ENCODE measurements at places on chromosomes 12 and 14. TPM values are rescaled to one million over a fixed set of nuclear protein-coding genes. Genes with fewer than 3 reads are reported as not detected.
A peak's percentile ranks its signal among the peaks of the same experiment; 100 is the strongest.

DNA sequence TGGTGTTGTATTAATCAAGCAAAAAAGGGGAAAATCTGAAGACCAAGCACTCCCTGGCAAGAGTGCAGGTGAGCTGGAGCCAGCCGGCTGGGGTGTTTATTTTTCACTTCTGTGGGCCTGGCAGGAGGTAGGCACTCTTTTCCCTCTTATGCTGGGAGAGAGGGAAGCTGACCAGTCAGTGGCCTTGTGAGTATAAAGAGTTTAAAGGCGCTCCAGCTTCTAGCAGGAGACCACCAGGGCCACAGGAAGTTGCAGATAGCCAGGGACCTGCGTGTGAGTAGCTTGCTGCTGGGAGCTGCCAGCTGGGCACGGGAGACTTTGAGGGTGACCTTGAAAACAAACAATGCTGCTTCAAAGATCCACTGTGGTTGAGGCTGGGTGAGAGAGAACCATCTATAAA is 217.4 kb upstream of the PWP1 start:
- DNase-seq, result no peak

GRCh38 chr14:94531187-94531586 is 21.9 kb upstream of the SERPINA12 start:
- no peak for DNase-seq

DNA sequence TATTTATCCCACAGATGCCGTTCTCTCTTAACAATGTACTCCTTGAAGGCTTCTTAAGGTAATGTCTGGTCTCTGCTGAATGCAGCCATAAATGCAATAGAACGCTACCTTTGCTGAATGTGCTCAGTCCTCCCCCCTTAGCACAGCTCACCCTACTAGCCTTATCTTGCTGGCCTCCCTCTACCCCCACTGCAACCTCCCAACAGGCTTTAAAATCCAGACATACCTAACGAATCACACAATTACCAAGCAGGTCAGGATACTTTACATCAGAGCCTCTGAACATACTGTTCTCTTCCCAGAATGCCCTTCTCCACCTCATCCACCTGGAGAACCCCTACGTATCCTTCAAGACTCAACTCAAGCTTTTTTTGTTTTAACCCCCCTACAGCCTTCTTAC is 51.0 kb upstream of the CRADD start:
- DNase-seq, result no peak

DNA sequence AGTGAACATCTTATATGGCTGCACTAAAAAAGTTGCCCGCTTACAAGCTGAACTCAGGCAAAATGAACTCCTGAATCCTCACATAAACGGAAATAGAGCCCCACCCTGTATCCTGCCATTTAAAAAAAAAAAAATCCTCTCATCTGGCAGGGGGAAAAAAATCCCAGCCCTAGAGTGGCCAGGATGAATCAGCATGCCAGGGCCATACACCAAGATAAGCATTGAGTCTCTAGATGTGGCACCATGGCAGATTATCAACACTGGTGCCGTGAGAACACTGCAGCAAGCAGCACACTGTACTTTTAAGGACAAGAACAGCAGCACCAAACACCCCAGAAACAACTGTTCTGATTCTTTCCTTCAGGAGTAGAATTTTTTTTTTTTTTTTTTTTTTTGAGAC is 65.5 kb downstream of the RASSF3 start:
- no peak for DNase-seq

GRCh38 chr12:52049286-52049685 is 2.0 kb upstream of the NR4A1 start:
- DNase-seq, result no peak

DNA sequence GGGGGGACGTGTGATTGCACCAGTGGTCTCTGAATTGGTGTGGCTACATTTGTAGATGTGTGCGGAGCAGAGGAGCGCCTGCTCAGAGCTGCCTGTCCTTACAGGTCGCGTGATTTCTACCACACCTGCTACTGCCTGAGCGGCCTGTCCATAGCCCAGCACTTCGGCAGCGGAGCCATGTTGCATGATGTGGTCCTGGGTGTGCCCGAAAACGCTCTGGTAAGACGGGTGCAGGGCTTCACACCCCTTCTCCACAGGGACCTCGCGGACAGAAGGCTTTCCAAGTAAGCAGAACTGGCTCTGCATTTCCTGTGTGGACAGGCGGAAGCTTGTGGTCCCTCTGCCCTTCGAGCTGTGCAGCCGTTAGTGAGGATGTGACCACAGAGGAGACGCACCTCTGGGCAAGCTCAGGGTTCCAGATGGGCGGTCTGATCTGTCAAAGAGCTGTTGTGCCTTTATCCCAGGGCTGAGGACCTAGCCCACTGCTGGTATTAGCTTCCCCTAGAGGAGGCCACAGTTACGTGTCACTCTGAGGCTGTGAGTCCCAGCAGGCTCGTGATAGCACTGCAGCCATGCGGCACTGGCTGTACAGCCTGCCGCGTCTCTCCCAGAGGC is 47.7 kb downstream of the MAX start:
- no peak for DNase-seq

Gene SLC39A5
- total RNA-seq, result not detected

DNA sequence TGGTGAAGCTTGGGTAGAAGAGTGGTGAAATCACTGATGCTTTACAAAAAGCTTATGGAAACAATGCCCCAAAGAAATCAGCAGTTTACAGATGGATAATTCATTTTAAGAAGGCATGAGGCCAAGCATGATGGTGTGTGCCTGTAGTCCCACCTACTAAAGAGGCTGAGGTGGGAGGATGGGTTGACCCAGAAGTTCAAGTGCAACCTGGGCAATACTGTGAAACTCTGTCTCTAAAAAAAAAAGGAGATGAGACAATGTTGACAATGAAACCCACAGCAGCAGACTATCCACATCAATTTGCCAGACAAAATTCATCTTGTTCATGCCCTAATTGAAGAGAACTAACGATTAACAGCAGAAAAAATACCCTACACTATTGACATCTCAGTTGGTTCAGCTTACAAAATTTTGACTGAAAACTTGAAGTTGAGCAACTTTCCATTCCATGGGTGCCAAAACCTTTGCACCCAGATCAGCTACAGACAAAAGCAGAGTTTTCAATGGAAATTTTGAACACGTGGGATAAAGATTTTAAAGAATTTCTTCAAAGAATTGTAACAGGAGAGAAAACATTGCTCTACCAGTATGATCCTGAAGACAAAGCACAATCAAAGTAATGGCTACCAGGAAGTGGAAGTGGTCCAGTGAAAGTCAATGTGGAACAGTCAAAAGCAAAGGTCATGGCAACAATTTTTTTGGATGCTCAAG is 26.7 kb downstream of the BTG1 start:
- DNase-seq, result no peak

Gene PEX5
- total RNA-seq, result 27.9 TPM

DNA sequence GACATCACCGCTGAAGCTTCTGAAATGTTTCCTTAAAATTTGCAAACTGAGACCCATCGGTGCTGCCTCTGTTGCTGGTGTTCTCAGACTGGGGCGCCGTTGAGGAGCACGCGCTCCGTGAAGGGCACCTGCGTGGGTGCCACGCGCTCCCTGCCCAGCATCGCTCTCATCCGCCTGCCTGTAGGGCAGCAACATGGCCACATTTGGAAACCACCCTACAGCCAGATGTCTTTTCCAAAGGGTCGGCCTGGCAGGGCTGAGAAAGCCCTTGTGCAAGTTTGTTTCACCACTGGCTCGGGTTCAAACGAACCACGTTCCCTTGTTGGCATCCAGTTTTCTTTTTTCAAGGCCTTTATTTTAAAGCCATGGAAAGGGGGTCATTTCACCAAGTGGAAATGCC is 13.9 kb downstream of the ADGRD1 start:
- no peak for DNase-seq

Gene IGFBP6
- total RNA-seq, result 55.3 TPM

GRCh38 chr14:22088614-22089342 is 415.2 kb upstream of the OR4E1 start:
- DNase-seq, result no peak

GRCh38 chr14:76918782-76919394 is 92.7 kb downstream of the LRRC74A start:
- DNase-seq, result peak; percentile 78

Gene INHBE
- not detected for total RNA-seq

- DNase-seq, result no peak
Measured at GRCh38 chr12:5220835-5221234, 177.2 kb downstream of the KCNA5 start.

GRCh38 chr14:70905301-70905700 is 2.0 kb upstream of the PCNX1 start:
- no peak for DNase-seq

DNA sequence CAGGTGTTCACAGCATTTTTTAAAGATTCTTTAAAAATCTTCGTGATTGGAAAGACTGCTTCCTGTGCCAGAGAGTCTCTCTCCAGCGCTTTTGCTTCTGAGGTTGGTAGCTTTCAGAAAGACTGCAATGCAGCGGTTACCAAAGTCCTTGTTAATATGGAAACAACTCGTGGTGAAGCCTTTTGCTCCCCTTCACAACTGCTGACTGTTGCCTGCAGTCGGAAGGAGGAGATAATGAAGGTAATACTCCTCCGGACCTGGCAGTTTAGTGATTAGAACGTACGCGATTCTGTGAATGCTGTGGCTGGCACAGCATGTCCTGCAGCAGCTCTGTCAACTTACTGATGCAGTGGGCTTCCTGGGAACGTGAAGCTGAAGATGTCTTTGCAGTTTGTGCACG is 50.9 kb downstream of the TRAF3 start:
- no peak for DNase-seq

GRCh38 chr12:124523071-124523470 is 44.3 kb downstream of the NCOR2 start:
- no peak for DNase-seq

DNA sequence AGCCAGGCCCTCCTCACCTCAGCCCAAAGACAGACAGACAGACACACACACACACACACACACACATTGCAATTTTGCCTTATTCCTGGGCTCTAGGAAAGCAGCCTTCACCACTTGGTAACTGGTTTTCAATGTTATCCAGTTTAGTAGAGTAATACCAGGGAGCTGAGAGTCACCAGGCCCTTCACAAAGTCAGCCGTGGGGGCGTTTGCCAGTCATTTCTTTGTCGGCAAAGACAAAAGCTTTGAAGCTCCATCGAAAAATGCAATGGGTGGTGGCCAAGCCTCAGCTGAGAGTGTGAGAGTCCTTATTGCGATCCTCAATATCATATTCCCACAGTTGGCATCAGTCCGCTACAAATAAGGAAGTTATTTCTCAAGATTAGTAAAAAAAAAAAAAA is 8.1 kb upstream of the KCNA5 start:
- no peak for DNase-seq

GRCh38 chr12:127162307-127162706 is 1104.7 kb upstream of the TMEM132C start:
- no peak for DNase-seq

Gene PTGES3
- 110 TPM for total RNA-seq

GRCh38 chr14:87940382-87940781 is 52.6 kb downstream of the GALC start:
- DNase-seq, result no peak

GRCh38 chr12:9404469-9405260 is 196.5 kb upstream of the PZP start:
- no peak for DNase-seq

DNA sequence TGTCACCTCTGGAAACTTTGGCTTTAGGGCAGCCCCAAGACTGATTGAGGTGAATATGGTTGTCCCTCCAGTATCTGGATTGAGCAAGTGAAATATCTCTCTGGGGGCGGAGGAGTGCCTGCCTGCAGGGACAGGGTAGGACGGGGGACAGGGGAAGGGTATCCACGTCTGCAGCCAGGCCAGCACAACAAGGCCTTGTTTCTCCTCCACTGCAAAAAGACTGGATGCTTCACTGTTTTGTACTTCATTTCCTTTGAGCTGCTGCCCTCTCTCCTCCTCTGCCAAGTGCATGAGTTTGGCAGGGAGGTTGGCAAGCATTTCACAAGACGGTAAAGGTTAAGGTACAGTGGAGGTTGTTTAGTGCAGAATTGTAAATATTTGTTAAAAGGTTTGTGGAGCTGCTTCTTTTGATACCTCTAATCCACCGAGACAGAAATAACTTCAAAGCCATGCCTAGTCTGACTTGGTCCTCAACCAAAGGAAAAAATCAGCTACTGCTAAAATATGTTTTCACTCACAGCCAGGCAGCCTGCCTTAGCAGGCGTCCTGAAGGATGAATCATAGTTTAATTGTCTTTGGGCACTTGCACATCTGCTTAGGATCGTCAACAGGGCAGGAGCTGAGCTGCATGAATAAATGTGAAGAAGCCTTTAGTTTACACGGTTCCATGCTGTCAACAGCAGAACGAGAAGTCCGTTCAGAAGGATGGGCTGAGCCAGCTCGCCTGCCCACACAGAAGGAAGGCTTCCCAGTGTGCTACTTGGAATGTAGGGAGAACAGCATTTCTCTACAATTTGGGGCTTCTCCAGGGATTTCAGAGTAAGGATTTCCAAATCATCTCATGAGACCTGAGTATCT is 269.7 kb downstream of the TTC6 start:
- no peak for DNase-seq

DNA sequence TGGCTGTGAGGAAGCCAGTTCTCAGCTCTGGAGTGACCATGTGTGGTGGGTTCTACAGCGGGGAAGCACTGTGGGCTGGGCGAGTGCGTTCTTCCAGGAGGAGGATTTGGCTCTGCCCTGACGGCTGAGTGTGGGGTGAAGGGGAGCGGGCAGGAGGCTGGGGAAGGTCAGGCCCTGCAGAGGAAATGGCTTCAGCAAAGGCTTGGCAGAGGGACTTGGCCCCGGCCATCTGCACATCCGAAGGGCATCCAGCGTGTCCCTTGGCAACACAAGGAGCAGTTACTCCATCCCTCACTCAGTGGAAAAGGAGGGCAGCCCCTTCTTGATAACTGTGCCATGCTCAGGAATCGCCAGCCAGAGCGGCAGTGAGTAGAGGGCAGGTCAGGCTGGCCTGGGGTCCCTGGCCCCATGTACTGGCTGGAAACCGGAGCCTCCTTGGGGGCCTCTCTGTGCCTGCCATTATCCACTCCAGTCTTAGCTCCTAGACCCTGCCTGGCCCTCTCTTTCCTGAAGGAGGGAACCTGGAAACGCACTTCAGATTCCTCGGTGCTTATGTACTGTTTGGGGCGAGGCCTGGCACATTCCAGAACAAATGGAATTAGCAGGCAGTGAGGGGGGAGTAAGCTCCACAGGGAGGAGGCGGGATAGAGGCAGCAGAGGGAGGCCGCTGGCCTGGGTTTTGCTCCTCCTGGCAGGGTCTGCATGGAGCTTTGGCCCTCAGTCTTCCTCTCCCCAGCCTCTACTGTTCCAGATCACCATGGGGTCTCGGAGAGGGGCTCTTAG is 133.6 kb upstream of the NCOR2 start:
- DNase-seq, result no peak

DNA sequence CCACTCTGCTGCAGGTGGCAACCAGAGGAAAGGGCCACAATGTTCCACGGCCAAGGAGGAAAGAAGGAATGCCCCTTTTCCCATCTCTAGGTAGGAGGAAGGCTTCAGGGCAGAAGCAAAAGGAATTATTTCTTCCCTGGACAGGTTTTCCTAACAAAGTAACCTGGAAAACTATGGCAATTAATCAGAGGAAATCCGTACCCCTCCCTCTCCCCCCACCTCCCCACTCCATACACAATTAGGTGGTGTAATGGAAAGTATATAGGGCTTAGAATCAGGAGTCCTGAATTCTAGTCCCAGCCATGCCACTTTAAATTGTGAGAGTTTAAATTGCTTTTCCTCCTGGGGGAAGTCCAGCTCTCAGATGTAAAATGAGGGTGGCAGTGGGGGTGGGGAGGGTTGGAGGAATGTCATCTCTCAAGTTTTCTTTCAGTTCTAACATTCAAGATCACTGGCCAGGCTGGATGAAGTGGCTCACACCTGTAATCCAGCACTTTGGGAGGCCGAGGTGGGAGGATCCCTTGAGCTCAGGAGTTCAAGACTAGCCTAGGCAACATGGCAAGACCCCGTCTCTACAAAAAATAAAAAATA is 1.7 kb downstream of the DHH start:
- no peak for DNase-seq

Gene FITM1
- not detected for total RNA-seq

GRCh38 chr14:68787092-68787992 is 5.5 kb downstream of the ZFP36L1 start:
- DNase-seq, result no peak

Gene HSPA2
- 14.5 TPM for total RNA-seq

Measured in glomerular endothelial cell (primary cell).